ENCODE measurements at places on chromosomes 4 and X.

- DNase-seq = no peak
Observed at GRCh38 chrX:39409246-39409917, 608.1 kb downstream of the MID1IP1 start.

- DNase-seq = no peak
Observed at GRCh38 chr4:72991873-72992272, 77.6 kb downstream of the COX18 start.

DNA sequence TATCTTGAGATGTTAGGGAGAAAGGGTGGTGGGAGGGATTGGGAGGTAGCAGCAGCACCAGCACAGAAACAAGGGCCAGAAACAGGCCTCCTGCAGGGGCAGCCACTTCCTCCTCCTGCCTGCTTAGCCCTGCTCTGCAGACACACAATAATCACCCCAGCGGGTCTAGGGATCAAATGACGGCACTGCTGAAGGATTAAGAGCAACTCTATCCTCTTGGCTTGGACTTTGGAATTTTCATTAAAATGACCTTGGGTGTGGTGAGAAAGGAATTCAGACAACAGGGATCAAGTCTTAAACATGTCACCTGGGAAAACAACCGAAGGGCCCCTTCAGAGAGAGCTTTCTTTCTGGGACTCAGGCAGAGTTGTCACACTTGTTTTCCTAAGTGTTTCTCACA is 353.4 kb downstream of the SPRY1 start:
- DNase-seq = peak; percentile 72

- no peak for DNase-seq
Observed at GRCh38 chr4:27245216-27245615, 384.6 kb downstream of the STIM2 start.

DNA sequence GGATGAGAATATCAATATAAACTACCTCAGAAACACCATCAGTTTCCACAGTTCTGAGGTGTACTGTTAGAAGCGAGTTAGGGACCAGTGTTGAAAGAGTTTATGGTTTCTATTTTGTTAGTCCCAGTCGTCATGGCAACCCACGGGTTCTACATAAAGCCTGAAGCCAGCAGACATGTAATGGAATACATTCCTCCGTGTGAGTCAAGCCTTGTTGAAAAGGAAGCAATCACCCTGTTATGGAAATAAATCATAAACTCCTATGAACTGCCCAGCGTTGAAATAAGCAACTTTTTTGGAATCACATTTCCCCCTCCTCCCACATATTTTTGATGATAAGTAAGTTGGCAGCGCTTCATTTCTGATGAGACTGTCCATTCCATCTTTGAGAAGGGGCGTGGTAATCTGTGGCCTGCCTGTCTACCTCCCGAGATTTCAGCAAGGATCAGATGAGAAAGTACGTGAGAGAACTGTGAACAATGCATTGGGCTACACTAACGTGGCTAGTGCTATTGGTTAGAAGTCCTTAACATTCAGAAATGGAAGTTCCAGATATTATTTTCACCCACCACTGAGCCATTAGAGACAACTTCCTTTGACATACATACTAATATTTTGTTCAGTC is 40.4 kb upstream of the PDHA1 start:
- no peak for DNase-seq

DNA sequence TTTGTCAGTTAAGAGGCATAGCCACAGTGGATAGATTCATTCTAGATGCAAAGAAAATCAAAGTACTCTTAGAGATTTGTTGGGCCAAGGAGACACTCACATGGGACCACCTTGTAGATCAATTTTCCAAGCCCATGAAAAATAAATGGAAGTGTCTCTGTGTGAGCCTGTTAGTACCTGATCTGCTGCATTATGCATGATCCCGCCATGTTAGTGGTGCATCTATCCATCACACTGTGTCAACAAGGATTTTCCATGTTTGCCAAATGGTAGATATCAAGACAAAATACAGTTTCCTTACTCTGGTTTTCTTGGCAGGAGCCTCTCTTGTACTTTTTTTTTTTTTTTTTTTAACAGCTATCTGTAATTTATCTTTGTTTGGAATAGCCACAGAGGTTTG is 112.4 kb downstream of the EGF start:
- no peak for DNase-seq

GRCh38 chr4:30943356-30943755 is 223.2 kb downstream of the PCDH7 start:
- no peak for DNase-seq

DNA sequence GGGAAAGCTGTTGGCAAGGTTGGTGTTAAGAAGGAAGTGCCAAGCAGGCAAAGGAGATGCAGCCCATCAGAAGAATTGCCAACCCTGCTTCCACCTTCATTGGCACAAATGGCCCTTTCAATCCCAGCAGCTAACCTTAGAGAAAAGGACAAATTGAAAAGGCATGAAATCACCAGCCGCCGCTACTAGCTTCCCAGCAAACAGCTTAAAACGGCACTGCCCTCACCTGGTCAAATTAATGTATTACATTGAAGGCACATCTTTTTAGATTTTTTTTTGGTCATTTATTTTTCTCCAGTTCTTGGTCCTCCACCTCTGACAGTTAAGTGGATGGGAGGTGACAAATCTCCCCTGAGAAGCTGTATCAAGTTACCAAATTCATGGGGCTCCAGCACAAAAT is 51.0 kb upstream of the NHSL2 start:
- DNase-seq = peak; percentile 26

DNA sequence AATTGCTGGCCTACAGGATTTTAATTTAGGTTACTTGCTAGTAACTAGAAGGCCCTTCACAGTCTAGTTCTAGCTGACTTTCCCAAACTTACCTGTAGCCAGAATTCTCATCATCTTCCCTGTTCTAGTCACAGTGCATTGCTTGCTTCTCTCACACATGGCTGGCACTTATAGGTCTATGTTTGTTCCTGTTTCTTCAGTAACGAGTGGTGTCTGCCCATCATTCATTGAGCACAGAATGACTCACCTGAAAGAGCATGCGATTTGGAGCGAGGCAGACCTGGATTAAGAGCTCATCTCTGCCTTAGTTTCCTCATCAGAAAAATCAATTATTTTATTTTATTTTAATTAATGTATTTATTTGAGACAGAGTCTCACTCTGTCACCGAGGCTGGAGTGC is 201.7 kb upstream of the ANK2 start:
- DNase-seq = no peak

DNA sequence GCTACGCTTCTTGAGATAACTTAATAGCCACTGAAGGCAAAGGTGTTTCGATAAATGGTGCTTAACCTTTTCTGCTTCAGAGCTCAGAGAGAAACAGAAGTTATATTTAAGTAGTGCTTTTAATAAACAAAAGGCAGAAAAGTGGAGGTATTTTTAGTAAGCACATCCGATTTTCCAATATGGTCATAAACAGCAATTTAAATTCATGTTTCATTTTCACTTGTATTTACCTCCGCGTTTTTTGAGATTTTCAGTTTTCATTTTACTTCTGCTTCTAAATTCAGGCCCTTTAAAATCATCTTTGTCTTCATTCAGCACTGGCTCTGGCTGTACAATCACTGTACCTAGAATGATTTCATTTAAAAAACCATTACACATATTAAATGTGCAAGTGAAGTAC is 92.4 kb downstream of the ATRX start:
- DNase-seq = no peak

DNA sequence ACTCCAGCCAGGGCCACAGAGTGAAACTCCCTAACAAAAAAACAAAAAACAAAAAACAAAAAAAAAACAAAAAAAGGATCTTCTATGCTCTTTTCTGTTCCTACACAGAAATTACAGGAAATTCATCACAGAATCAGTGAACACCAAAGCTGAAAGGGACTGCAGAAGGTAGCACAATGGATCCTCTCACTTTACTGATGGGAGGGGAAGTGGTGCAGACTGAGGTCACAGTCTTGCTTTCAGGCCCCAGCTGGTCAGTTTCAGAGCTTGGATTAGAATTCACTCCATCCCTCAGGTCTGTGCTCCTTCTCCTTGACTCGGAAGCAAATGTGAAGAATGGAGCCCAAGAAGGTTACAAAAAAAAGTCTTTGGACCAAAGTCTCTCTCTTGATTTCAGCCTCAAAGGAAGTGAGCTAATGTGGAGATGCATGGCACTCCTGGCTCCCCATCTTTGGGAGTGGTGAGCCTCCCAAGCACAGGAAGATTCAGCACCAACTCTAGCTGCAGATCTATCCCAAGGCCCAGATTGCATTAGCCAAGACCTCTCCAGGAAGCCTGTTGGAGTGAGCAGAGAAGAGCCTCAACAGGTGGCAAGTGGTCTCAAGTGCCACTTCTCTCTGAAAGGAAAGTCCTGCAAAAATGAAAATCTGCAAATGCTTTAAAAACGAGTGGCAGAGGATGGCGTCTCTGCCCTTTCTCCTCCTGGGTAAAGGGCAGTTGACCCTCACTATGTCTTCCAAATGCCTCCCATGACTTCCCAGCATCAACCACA is 176.0 kb downstream of the MAML3 start:
- no peak for DNase-seq

DNA sequence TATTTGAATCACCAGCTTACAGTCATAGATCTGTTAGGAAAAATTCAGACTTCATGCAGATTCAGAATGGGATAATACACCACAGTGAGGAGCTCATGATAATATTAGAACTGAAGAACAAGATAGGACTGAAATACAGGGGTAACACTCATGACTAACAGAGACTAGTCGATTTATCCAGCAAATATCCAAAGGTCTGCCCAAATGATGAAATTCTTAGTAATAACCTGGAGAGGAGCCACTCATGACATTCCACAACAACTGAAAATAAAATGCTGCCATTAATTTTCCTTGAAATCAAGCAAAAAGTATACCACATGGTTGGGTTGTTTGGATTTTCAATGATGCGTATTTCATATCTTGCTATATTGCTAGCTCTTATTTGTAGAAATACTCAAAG is 903.7 kb upstream of the ADGRL3 start:
- DNase-seq = no peak

- DNase-seq = no peak
Observed at GRCh38 chrX:73817393-73818199, 254.6 kb downstream of the CHIC1 start.

GRCh38 chr4:86557526-86557925 is 36.6 kb upstream of the PTPN13 start:
- no peak for DNase-seq

GRCh38 chrX:118865231-118865630 is 41.6 kb downstream of the ZCCHC12 start:
- DNase-seq = no peak

- no peak for DNase-seq
Observed at GRCh38 chr4:32455231-32455630, 1735.1 kb downstream of the PCDH7 start.

DNA sequence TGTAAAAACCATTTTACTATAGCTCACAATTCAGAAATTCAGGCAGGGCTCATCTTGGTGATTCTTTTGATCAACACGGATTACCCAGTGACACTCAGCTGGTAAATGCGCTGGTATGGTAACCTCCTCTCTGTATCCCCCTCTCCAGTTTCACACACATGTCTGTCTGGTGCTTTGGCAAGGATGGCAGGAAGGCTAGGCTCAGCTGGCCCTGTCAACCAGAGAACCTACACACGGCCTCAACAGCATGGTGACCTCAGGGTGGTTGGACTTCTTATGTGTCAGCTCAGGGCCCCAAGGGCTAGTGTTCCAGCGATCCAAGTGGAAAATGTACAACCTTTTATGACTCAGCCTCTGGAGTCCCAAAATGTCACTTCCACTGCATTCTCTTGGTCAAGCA is 55.7 kb upstream of the EOLA2 start:
- DNase-seq = no peak

- no peak for DNase-seq
Observed at GRCh38 chr4:77802402-77802801, 16.8 kb downstream of the CNOT6L start.

DNA sequence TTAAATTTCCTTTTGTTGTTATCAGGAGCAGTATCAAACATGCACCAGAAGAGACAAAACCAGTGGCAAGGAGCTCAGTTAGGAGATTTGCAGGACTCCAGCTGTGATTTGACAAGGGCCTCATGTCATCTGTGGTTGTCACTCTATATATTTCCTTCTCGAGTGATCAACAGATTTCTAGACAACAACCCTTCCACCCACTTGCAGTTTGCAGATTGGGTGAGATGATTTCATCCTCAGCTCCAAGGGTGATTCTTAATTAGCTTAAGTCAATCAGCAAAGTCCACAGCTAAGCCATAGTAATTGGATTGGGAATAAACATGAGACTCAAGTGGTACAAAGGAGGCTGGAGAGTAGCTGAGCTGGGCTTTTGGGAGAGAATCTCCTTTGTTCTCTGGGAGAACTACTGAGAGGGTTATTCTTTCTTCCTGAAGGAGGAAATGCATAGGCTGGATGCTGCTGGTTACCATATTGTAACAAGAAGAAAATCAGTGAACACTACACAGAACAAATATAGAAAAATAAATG is 192.8 kb downstream of the PPARGC1A start:
- DNase-seq = no peak

DNA sequence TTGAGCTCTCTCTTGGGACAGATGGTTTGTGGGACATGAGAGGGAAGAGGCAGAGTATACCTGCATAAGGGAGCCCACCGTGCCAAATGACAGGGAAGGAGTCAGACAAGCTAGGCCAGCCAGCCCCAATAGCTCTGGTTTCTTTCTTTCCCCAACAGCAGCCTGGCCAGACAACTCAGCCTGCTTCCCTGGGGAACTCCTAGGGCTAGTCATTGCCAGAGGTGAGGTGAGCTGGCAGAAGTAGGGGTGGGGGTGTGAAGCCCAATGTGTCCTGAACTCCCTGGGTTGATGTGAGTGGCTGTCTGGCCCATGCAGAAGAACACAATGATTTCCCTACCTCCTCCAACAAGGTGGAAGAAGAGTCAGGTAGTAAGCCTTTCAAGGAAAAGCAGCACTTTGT is 135.5 kb downstream of the AMMECR1 start:
- DNase-seq = no peak

GRCh38 chr4:85741921-85742591 is 267.1 kb downstream of the ARHGAP24 start:
- DNase-seq = no peak

- no peak for DNase-seq
Observed at GRCh38 chr4:139018971-139019758, 3.6 kb downstream of the NOCT start.

GRCh38 chrX:105220636-105221035 is at the start of gene TEX13A:
Gene TEX13A (minus strand): TSS chrX:105220694. CDS start chrX:105220397, 297 bp downstream.
- DNase-seq = no peak

GRCh38 chrX:40108959-40109287 is 11.2 kb upstream of the BCOR start:
- no peak for DNase-seq

DNA sequence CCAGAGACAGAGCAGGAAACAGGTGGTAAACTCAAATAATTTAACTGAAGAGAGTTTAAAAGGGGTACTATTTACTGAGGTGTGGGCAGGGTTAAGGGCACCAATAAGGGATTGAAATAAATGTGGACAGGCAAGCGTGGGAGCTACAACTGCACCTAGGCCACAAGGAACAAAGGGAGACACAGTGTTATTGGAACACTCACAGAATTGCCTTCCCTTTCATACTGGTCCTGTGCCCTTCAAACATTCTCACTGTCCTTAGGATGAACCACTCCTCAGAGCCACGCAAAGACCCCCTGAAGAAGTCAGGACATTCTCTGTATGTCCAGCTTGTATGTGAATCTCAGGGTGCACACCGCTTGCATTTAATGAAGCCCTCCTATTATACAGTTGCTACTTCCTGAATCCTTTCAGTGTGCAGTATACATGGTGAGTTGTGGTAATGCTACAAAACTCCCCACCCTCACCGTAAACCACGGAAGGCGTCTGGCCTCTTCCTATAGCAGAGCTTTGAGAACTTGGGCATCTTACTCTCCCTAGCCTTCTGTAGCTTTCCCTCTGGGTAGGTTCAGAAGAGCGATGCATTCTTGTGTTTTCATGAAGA is 9.6 kb upstream of the MRPL1 start:
- peak; percentile 91 for DNase-seq
